ENCODE measurements at places on chromosomes 3 and 15.

DNA sequence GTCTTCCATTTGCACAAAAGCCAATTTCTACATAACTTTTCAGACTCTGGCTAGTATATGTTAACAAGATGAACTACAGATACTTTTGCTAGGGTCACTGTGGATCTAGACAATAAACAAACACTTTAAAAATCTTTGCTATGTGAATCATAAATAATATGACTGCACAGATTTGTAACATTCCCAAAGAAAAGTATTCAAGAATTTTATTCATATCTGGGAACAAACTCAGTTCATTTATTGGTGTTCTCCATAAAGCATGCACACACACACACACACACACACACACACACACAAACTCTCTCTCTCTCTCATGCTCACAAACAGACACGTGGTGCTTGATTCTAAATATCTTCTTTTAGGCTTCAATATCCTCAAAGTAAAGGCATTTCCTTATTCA lies 18.8 kb upstream of the THRB start:
- DNase-seq, result no peak

DNA sequence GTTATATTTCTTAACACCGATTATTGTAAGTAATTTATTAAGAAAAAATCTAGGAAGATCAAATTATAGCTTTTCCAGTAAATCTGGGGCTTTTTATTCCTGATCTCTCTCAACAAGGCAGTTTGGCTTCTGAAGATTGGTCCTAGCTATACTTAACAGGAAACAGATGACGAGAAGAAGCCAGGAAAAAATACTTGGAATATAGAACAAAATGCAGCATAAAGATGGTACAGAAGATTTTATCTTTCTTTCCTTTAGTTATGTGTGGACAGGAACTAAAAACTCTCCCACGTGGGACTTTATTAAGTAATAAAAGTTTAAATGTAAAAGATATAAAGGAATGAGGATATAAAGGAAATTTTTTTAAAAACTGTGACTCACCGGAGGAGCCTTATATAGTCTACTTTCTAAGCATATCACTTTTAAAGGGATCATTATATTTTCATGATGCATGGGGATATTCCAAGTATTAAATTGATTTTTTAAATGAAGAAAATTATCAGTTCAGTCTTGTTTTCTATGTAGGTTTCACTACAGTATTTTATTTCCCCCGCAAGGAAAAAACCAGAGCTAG lies 8.2 kb downstream of the B3GNT5 start:
- no peak for DNase-seq

DNA sequence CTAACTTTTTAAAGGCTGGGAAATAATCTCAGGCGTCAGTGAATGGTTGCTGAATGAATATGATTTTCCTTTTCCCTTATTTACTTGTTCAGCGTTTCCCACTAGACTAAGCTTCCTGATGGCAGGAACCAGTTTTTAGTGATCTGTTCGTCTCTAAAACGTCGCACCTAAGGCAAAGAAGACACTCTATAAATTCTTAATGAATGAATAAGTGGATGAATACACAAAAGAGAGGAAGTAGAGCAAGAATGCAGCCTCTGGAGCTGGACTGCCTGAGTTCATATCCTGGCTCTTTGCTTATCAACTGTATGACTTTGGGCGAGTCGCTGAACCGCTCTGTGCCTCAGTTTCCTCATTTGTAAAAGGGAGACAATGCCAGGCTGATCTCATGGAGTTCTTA lies 38.7 kb downstream of the WNT7A start:
- no peak for DNase-seq

- no peak for DNase-seq
These were observed 215.3 kb downstream of the FAM43A start for GRCh38 chr3:194900854-194901522.

DNA sequence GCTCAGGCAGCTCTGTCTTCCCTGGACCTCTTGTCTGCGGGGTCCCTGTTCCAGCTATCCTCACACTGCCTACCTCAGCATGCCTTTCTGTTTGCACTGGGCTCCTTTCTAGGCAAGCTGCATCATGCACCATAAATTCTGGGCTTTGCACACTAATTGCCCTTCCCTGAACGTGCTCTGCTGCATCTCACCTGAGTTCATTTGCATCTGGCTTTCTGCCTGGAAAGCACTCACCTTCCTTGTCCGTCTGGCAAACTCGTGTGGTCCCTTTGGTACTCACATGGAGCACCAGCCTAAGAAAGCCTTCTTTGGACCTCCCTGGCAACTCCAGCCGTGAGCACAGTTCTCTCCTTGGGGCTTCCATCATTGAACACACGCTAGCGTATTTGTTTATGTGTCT lies 365.6 kb downstream of the SV2B start:
- DNase-seq, result no peak

GRCh38 chr15:58924327-58924726 lies 9.2 kb downstream of the SLTM start:
- DNase-seq, result no peak

DNA sequence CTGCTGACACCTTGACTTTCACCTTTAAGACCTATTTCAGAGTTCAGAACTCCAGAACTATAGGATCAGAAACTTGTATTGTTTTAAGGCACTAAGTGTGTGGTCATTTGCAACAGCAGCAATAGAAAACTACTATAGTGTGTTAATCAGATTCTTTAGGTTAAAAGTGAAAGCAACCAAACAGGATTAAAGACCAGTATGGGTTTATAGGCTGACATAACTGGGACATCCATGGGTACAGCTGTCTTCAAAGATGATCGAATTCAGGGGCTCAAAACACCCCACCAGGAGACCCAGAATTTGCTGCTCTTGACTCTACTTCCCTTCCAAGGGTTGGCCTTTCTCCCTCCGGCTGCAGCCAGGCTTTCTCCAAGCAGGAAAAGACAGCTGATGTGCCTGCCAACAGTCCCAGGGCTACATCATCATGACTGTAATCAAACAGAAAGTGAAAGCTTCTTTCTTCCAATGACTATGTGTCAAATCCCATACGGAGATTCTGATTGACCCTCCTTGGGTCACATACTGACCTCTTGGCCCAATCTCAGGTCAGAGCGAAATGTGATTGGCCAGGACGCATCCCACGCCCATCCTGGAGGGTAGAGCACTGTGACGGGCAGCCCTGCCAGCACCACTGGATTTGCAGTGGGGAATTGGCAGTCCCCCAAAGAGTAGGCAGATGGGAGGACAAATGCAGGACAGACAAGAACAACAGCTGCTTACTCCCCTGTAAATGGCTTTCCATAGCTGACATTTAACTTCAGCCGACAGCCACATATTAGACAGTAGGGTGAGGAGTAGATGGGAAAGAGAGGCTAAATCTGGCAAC lies 51.4 kb upstream of the RNF7 start:
- DNase-seq, result no peak

- DNase-seq, result no peak
These were observed 32.6 kb downstream of the SEMA7A start for GRCh38 chr15:74400915-74401757.

DNA sequence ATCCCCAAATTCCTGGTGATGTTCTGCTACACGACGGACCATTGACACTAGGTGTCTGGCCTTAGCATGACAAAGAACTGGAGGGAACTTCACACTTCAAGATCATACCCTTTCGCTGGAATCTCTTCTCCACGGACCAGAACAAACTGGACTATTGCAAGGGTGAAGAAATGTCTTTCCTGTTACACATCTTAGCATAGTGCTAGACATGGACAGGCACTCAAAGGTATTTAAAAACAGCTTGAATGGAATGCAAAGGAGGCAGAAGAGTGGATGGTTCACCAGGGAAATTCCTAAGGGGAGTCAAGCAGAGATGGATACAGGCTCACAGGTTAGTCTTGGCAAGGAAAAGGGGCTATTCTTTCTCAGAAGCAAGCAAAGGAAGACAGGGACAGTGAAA lies 33.5 kb upstream of the PDZRN3 start:
- no peak for DNase-seq

GRCh38 chr3:128667641-128668040 lies 17.0 kb upstream of the RPN1 start:
- no peak for DNase-seq

- DNase-seq, result no peak
These were observed 341.7 kb downstream of the CLSTN2 start for GRCh38 chr3:140276703-140277102.

DNA sequence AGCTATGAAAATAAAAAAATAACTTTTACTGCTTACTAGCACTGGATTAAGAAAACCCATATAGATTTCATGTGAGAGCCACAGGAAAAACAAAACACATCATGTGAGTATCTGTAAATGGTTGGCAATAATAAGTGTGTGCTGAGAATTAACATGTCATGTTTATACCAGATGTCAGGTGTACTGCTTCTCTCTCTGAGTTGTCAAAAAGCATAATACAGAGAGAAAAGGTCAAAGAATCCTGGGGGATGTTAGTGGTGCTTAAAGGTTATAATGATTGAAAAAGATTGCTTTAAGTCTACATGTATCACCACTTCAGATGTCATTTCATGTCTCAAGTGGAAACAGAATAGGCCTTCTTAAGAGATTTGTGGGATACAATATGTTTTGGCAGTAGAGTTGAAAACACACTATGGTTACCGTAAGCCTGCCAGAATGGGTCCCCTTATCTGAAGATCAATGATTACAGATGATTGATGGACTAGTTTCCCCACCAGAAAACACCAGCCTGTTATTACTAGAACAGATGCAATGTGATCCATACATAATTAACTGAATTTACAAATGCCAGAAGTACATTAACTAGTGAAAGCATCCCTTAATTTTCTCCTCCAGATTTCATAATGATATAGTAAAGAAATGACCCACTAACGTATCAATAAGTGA lies 204.1 kb downstream of the CNTN3 start:
- DNase-seq, result no peak

DNA sequence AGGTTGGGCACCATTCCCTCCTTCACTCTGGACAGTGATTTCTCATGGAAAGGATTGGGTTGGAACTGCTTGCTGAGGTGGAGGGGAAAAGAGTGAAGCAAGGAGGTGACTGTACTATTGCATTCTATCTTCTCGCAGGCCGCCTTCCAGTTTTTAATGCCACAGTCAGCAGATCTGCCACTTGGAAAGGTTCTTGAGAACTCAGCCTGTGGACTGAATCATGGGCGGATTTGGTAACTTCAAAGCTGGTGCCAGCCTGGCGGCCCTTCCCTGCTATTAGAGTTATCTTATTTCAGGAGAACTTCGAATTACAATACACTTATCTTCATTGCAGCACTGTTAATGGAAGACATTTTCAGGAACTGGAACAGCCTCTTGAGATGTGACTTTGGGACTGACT lies 23.1 kb upstream of the SLC28A2 start:
- no peak for DNase-seq

DNA sequence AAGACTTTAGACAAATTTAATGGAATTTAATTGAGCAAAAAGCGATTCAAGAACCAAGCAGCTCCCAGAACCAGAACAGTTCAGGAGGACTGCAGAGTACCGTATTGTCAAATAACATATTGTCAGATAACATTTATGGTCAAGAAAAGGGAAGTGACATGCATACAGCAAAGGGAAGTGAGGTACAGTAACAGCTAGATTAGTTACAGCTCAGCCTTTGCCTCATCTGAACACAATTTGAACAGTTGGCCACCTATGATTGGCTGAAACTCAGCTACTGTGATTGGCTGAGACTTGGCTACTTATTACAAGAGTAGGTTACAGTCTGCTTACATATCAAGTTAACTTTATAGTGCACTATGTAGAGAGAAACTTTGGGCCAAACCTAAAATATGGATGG lies 21.9 kb downstream of the ZFAND6 start:
- DNase-seq, result no peak

- DNase-seq, result no peak
These were observed 142.8 kb downstream of the NTRK3 start for GRCh38 chr15:88113613-88114308.

DNA sequence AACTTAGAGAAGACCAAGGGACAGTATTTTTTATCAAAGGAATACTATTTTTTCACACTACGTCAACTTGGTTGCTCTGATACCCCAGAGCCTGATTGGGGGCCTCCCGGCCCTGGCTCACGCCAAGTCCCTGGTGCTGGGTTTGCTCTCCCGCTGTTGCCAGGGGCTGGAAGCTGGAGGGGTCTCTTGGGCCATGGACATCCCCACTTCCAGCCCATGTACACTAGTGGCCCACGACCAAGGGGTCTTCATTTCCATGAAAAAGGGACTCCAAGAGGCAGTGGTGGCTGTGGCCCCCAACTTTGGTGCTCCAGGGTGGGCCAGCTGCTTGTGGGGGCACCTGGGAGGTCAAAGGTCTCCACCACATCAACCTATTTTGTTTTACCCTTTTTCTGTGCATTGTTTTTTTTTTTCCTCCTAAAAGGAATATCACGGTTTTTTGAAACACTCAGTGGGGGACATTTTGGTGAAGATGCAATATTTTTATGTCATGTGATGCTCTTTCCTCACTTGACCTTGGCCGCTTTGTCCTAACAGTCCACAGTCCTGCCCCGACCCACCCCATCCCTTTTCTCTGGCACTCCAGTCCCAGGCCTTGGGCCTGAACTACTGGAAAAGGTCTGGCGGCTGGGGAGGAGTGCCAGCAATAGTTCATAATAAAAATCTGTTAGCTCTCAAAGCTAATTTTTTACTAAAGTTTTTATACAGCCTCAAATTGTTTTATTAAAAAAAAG lies 20.3 kb upstream of the BSN start:
- no peak for DNase-seq

DNA sequence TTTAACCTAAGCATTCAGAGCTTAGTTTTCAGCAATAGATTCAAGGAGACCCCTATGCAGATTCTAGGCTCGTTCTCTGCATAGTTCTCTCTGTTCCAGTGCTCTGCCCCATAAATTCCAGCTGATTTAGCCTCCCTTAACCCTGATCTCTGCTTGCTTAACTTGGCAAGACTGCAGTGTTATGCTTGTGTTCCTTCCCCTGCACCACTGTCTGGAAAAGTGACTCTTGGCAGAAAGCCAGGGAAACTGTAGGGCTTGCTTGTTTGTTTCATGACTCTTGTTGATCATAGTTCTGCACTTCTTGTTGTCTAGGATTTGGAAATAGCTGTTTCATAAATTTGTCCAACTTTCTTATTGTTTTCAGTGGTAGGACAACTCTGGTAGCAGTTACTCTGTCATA lies 40.1 kb downstream of the ANAPC13 start:
- DNase-seq, result no peak

GRCh38 chr15:30984542-30984941 lies 6.9 kb downstream of the MTMR10 start:
- DNase-seq, result no peak

DNA sequence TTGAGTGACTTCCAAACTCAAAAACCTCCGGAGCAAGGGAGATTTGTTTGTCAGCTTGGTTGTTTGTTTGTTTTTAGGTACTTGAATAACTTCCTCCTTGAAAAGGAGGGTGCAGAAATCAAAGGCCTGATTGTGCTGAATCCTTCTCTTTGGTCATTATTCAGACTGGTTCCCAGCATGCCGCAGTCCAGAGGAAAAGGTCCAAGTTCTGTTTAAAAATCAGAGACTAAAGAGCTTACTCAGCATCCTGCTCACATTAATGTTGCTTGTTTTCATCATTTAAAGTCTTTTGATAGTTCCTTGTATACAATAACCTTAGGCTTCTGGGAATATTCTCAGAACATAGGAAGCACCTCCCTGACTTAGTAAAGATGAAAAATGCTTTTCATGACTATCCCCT lies 982 bp upstream of the SCG3 start:
- no peak for DNase-seq

All from HS-27A (cell line).